ENCODE measurements at places on chromosomes 7 and 10.

DNA sequence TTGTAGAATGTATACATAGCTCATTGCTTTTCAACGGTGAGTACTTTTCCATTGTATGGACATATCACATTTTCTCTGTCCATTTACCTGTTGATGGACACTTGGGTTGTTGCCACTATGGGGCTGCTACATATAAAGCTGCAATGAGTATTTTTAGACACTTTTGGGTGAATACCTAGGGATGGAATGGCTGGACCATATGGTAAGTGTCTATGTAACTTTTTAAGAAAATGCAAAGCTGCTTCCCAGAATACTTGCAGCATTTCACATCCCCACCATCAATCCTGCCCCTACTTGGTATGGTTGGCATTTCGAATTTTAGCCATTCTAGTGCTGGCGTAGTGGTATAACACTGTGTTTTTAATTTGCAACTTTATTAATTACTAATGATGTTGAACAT lies 274.6 kb downstream of the TNS3 start:
- no peak for DNase-seq

GRCh38 chr7:2844153-2845033 lies at the start of gene GNA12:
Gene GNA12 (minus strand): TSS chr7:2844308. CDS start chr7:2844161, 147 bp downstream.
- DNase-seq: peak; percentile 99

GRCh38 chr10:132506711-132507408 lies 30.7 kb upstream of the INPP5A start:
- DNase-seq: no peak

DNA sequence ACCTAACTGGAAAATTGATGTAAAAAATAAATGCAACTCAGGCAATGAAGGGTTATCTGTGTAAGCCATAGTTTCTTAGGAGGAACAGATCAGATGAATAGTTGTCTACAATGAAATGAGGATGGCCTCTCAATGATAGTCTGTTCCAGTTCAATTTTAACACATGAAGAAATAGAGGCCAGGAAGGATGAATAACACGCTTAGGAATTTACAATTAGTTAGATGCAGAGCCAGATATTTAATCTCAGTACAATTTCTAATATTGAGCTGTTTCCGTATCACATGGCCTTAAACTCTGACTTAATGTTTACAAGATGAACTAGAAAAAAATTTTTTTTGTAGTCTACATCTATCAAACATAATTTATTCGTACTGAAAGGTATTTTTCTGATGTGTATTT lies 176.6 kb downstream of the GALNT11 start:
- DNase-seq: no peak

DNA sequence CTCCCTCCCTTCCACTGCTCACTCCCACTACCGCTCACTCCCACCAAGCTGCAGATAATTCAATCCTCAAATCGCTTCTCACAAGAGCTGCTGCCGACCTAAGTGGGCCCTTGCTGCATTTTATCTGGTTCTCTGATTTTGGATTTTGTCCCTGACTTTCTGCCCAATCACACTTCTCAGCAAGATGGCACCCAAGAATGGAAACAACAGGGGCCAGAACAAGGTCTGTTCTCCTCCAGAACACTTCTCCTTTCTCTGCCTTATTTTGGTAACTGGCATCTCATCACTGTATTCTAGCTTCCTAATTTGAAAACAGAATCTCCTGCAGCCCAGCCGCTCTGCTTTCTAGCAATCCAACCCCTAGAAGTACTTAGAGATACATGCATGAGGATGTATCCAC lies 172.8 kb downstream of the GRID1 start:
- no peak for DNase-seq

GRCh38 chr7:29593459-29593858 lies 29.8 kb downstream of the PRR15 start:
- no peak for DNase-seq

GRCh38 chr10:3774018-3774813 lies 10.8 kb downstream of the KLF6 start:
- DNase-seq: peak; percentile 68

DNA sequence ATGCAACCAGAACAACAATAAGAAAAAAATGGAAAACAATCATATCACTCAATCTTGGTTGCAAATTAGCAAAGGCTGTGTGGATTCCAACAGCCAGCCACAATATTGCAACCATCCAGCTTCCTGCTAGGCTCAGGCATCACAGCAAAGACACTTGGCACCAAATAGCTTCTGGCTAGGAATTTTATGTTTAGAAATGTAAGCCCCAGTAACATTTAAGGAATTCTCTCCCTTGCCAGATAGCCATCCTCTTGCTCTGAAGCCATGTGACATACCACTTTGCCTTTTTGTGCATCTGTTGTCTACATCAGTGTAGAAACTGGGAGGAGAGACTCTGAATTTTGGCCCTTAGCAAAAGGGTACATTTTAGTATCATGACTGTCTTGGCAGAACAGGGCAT lies 22.2 kb downstream of the MKX start:
- DNase-seq: no peak

Measured in suppressor macrophage treated with lipopolysaccharide for 1 hour (primary cell).